ENCODE measurements at places on chromosomes 1 and 21. TPM values are rescaled to one million over a fixed set of nuclear protein-coding genes. Genes with fewer than 3 reads are reported as not detected.

Gene TBX15
- total RNA-seq, result 1.5 TPM

Gene RNU1-2
- total RNA-seq, result under 0.01 TPM

Gene C1QTNF12
- 12.5 TPM for total RNA-seq

- no peak for DNase-seq
Measured at GRCh38 chr21:46455575-46456385, 2.9 kb upstream of the DIP2A start.

Gene TPTE
- not detected for total RNA-seq

GRCh38 chr1:220438741-220439140 is 89.2 kb upstream of the MARK1 start:
- no peak for DNase-seq

- no peak for DNase-seq
Measured at GRCh38 chr1:23188434-23188884, 19.8 kb upstream of the LUZP1 start.

DNA sequence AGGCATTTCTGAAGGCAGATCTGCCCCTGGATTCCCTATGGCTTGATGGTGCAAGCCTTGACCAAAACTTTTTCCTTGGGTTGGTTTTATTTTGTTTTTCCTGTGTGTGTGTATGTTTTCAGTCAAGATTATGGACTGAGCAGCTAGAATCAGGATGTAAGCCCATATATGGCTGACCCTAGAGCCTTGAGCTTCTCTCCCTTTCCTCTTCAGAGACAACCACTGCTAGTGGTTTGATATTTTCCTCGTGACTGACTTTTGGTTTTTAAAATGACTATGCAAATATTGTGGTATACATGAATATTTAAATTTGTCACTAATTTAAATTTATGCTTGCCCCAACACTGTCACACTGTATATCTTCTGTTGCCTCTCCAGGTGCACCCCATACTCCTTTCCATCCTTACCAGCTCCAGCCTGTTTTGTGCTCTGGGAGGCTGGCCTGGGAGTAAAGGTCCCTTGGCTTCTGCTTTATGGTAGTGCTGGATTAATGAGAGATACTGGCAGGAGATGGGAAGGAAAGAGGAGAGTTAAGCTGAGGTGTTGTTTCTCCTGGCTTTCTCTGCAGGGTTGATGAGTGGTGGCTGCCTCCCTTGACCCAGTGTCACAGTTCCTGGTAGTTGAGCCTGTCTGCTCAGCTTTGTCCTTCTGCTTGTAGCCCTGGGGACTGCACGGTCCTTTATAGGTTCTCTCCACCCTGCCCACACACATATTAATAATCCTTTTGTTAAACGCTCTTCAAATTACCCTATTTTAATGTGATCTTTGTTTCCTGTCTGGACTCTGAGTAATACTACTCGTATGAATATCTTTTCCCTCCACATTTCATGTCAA is 44.4 kb downstream of the RWDD3 start:
- no peak for DNase-seq

DNA sequence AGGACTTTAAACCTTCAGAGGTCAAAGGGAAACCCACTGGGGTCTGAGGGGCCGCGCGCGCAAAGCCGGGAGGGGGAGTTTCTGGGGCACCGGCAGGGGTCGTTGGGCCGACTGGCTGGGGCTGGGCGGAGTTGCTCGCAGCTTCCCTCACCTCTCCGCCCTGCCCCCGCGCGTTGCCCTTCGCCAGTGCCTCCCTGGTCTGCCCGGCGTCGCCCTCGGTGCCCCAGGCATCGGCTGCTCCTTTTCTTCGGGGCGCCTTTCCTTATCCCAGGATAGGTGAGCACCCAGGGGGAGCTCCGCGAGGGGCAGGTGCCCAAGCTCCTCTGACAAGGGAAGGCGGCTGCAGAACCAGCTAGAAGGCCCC is 390 bp upstream of the NGF start:
- no peak for DNase-seq

DNA sequence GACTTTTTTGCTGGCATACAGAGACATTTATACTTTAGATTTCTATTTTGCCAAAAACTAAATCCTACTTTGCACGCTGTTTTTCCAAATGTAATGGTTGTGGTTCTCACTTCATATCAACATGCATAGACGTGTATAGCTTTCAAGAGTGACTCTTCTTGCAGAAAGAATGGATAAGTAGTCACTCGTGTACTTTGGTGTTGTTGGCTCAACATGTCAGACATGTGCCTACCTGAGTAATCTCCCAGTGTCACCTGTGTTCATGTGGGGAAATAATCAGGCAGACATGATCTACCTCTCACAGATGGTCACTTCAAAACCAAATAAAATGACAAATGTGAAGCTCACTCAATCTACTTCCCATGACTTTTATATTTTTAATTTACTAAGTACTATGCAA is 73.1 kb downstream of the GPR88 start:
- no peak for DNase-seq

GRCh38 chr21:42265231-42265812 is 46.4 kb downstream of the ABCG1 start:
- DNase-seq, result no peak

Gene SPRR2A
- total RNA-seq, result not detected

DNA sequence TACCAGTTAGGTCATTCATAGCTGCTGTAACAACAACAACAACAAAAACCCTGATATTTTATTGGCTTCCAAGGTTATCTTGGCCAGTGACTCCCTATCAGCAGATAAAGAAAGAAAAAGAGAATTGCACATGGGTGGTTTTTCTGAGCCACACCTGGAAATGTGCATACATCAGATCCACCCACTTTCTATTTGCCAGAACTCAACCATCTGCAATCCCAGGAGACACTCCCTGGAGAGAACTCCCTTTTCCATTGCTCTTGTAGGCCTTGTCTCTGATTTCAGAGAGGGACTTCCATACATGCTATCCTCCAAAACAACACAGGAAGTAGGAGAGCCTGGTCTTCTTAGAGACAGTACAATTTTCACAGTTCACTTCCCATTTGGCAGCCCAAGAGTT is 74.9 kb upstream of the ZC3H11B start:
- no peak for DNase-seq

Gene TMCC2
- 6.8 TPM for total RNA-seq

- no peak for DNase-seq
Measured at GRCh38 chr21:44618504-44618903, 6.6 kb downstream of the KRTAP10-8 start.

Gene SPRR2E
- not detected for total RNA-seq

Gene CLEC20A
- total RNA-seq, result not detected

DNA sequence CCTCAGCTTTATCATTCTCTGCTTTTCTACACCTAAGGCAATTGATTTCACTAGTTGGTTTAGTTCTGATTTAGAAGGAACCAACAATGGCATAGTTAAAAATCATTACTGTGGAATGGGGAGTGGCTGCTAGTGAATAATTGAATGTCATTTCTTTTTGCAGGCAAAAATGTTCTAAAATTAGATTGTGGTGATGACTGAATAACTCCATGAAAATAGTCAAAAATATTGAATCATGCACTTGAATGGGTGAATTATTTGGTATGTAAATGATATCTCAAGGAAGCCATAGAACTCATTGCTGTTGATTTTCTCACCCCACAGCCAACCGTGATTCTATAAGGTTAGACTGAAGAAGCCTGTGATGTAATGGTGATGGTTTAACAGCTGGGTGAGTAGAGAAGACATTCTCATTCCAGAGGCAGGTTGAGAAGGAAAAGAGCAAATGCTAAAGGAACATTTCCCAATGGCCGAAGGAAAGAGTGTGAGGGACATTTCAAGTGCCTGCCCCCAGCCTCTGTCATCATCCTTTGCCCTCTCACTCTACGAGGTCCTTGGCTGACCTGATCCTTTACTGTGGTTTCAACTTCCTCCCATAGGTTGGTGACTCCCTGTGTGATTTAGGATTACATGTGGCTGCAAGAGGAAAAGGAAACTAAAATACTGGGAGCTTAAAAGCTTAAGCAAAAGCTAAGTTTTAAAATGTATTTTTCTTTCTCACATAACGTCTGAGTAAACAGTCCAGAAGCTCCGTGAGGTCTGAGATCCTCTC is 12.5 kb downstream of the OVAAL start:
- no peak for DNase-seq

DNA sequence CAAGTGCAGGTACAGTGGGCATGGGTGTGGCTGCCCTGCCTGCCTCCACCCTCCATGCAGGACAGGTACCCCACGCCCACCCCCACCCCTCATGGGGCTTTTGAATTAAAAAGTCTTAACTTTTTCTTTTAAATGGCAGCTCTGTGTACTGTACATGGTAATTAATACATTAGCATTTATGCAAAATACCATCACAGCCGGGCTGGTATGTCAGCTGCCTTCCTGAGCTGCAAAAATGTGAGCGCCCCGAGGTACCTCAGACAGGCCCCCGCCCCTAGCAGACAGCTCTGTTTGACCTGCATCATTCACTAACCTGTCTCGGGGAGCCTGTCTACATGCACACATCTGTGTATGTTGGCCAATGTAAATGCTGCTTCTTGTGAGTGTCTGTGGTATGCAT is 42.2 kb upstream of the POU3F1 start:
- no peak for DNase-seq

Gene SPRR2G
- not detected for total RNA-seq

All from thoracic aorta (tissue), 2 donors.